ENCODE measurements at places on chromosomes 2 and 18.

- DNase-seq = peak; percentile 24
These were observed 137.9 kb downstream of the MGAT5 start for GRCh38 chr2:134391751-134392160.

- DNase-seq = no peak
These were observed 44.1 kb downstream of the ANKRD44 start for GRCh38 chr2:197266477-197266876.

DNA sequence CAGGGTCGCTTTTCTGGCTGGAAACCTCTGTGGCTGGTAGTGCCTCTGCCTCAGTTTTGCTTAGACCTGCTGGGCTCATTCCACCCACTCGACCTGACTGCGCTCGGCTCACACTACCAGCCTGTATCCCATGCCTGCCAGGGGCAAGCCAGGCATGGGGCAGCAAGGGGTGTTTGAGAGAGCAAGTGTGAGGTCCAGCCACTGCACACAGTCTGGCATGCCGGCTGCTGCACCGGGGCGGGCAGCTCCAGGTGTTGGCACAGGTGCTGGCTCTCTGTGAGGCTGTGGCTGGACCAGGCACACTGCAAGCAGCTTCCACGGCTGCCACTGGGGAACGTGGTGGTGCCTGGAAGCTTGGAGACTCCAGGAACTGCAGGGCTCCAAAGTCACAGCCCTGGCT is 90.9 kb downstream of the ATAD2B start:
- no peak for DNase-seq

GRCh38 chr18:6750411-6750810 is 20.9 kb downstream of the ARHGAP28 start:
- DNase-seq = no peak

- no peak for DNase-seq
These were observed 4.2 kb upstream of the ZBTB7C start for GRCh38 chr18:48413342-48413741.

DNA sequence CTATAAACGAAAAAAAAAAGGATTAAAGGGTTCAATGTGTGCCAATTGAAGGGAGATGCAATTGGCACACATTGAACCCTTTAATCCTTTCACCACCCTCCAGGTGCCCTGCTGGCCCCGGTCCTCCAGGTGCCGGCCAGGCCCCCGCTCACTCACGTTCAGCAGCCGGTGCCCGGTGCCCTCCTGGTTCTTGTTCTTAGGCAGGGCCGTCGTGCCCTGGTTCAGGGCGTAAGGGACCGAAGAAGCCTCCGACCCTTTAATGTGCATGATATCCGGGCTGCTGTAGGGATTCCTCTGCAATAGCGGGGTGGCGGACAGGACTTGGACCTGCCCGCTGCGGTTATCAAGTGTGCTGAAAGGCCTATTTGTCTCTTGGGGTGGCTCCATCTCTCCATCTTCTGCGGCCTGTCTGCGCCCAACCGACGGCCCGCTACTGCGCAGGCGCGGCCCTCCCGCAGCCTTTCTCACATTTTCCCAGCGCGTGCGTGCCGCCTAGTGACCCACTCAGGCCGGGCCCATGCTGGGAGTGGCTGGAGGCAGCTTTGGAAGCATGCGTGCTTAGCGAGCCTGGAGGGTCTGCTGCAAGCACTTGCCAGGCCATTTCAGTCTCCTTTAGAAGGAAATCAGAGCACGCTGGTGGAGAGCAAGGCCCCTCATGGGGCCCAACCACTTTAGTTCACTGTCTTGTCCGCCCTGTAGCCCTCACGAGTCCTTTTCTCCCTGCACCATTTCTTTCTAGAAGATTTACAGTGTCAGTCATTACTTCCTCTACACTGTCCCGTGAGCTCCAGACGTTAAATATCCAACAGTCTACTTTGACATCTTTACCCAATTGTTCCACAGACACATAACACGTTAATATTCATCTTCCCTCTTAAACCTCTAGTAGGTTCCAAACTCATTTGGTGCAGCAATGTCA is 24.3 kb downstream of the TMEM237 start:
- no peak for DNase-seq

DNA sequence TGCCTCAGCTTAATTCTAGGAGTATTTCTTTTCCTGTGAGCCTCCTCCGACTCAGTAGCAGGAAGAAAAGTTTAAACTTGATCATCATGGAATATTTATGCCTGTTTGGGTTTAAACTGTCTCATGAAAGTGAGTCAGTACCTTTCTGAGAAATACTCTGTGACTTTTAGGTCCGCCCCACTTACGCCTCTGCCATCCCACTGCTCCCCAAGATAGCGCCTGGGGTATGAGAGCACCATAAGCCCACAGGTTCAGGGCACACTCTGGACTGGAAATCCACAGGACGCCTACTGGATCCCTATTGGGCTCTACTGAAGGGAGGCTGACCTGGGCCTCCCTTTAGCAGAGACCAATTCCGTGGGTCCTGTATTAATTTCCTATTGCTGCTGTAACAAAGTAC is 175.8 kb upstream of the CDH20 start:
- DNase-seq = no peak

DNA sequence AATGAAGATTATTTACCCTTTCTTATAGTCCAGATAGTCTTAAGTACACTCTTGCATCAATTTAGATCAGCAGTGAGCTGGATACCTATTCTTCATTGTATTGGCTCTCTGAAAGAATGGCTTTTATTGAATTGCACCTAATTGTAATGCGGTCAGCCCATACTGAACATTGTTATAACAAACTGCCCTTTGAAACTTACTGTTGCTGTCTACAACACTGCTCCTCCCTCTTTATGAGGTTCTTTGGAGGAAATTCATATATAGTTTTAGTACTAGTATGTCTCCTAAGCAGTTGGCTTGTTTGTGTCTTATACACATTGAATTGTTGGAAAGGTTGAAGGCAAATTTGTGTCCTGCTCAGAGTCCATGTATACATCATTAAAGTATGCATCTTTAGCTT is 66.5 kb upstream of the UGP2 start:
- DNase-seq = no peak

DNA sequence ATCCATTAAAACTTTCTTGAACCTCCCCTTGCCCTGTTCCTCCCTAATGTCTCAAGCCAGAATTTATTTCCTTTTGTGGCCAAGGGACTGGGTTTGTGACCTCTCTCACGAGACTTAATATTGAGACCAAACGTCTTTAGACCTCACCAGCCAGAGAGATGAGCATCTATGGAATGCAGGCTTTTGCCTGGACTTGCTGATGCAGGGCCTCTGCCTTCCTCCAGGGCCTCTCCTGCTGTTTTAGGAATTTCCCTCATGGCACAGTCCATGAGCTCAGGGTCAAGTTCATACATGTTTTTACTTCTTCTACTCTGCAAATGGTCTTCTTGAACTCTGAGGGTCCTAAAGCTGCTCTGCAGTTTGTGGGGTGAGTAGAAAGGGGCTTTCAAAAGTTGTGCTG is 22.3 kb downstream of the IL1B start:
- no peak for DNase-seq

DNA sequence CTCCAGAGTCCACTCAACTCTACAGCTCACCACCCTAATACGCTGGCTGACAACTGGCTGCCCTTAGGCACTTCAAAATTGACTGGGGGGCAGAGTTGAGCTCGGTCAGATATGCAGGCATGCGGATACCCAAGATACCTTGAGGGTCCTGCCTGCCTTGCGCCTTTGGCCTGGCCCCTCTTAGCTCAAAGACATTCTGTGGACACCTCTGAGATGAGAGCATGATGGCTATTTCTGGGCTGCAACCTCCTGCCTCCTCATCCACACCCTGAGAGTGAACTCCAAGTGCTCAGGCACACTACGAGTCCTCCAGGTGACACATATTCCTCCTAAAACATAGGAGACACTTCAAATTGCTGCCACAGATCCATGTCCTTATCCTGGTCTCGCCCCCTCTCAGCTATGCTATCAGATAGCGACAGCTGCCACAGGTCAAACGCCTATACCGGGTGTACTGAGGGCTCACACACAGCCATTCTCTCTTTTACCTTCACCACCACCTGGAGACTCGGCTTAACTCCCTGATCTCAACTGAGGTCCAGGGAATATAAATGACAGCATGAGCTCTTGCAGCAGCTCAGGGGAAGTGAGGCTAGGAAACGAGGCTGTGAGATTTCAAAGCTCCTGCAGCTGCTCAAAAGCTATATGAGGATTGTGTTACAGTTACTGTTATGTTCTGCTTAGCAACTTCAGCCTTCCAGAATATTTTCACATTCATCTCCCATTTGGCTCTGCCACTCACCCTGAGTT is 60.5 kb upstream of the TEX51 start:
- DNase-seq = no peak

GRCh38 chr2:4416431-4416830 is 713.1 kb downstream of the DCDC2C start:
- DNase-seq = no peak

DNA sequence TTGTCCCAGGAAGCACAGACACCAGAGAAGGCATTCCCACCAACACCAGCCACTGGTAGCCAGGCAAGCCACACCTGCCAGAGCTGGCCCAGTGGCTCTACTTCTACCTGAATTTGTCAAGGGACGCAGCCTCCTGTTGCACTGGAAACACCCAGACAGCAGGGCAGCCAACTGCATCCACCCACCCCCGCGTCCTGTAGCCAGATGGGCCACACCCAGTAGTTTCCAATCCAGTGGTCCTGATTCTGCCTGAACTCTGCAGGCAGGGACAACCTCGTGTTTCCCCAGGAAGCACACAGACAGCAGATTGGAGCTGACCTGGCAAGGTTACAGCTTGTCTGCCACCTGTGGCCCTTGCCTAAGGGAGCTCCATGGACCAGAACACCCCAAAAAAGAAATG is 18.2 kb downstream of the PFN4 start:
- DNase-seq = no peak

DNA sequence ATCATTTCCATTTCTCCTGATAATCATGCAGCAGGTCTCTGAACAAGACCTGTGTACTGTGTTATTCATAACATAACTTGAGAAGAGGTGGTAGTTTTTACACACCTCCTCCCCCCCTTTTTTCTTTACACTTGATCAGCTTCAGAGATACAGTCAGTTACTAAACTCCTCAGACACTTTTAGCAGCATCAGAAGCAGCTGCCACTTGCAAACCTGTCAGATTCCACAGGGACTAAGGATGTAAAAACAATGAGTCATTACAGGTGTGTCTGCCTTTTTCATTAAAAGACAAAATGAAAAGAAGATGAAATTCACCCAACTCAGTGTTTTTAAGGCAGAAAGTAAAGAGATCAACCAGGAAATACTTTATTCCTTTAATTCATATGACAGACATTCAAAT is 254.0 kb downstream of the NRXN1 start:
- no peak for DNase-seq

GRCh38 chr2:86621280-86621943 is 2.3 kb downstream of the RNF103 start:
- DNase-seq = no peak

DNA sequence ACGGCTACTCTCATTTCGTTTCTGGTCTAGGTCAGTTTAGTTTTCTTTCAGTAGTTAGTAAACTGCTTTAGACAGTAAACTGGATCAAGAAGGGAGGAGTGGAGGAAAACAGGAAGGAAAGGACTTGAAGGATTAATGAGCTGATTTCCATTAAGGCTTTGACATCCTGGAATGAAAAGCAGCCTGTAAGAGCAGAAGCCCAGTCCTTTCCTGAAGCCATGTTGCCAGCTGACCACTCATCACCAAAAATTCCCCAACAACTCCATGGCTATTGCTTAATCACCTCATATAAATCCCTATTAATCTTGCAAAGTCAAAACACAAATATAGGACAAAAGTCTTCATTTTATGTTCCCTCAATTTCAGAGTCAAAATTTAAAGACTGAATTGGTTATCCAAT is 113.7 kb upstream of the ZFP36L2 start:
- no peak for DNase-seq

DNA sequence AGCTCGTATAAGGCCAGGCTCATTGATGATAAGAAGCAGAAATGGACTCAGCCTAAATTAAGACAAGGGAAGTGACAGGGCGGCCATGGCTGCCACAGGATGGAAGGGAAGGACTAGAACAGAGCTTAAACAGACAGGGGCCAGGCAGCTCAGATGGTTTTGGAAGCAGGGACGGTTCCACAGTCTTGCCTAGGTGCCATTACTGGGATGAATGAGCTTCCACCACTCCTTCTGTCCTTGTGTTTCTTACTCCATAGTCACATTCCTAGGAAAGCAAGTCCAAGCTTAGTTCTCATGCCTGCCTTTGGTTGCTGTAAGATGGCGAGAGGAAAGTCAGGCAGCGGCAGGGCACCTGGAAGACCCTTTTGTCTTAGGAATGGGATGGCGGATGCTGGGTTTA is 11.9 kb downstream of the GNLY start:
- DNase-seq = no peak
